ENCODE measurements at places on chromosomes 11 and 22.

- no peak for DNase-seq
Measured at GRCh38 chr11:665062-665703, 28.1 kb downstream of the DRD4 start.

DNA sequence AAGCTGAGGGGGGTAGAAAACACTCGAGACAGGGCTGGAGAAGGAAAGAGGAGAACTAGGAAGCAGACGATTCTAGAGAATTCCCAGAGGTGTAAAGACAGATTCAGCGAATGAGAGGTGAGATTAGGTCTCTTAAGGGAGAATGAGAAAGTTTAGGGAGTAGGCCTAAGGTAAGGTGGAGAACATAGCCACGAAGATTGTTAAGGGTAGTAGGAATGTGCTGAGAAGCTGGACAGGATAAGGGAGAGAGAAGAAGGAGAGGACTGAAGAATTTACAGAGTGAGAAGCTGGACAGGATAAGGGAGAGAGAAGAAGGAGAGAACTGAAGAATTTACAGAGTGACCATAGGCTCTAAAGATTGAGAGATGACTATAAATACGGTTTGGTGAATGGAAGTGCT, 908 bp downstream of the PPME1 start:
- DNase-seq = no peak

- DNase-seq = no peak
Measured at GRCh38 chr11:293271-293851, 4.4 kb downstream of the PGGHG start.

GRCh38 chr11:11789735-11790369, 51.9 kb upstream of the USP47 start:
- peak; percentile 10 for DNase-seq

- no peak for DNase-seq
Measured at GRCh38 chr11:105224482-105225253, 85.1 kb upstream of the CARD18 start.

GRCh38 chr11:7994581-7995278, 7.6 kb downstream of the EIF3F start:
- no peak for DNase-seq

DNA sequence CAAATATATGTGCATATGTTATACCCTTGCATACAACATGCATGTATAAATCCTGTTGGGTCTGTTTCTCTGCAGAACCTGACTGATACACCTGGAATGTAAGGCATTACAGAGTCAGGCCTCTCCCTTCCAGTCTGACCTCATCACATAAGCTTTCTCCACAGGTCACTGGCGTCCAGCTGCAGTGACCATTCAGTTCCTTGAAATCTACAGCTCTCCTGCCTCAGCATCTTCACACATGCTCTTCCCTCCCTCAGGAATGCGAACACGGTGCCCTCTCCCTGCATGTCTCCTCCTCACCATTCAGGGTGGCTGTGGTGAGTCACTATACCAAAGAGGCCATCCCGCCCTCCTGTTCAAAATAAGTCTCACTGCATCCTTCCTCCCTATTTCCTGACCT, 657.8 kb upstream of the B3GAT1 start:
- no peak for DNase-seq

DNA sequence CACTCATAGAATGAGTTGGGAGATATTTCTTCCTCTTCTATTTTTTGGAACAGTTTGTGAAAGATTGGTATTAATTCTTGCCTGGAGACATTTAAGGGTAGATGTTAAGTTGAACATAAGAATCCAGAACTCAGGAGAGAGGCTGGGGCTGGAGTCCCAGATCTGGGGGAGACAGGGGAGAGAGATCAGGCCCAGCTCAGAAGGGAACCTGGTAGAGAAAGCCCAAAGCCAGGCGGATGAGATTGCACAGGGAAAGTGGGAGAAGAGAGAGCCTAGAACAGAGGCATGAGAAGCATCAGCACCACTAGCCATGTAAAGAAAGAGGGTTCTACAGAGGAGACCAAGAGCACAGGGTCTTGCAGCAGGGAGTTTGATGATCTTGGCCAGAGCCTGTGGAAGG, 13.0 kb upstream of the GNAZ start:
- no peak for DNase-seq

GRCh38 chr11:36073411-36074203, 129.7 kb downstream of the LDLRAD3 start:
- no peak for DNase-seq

GRCh38 chr11:122342089-122342744, 226.2 kb upstream of the BLID start:
- no peak for DNase-seq

GRCh38 chr11:14417617-14418374, 58.8 kb upstream of the RRAS2 start:
- DNase-seq = no peak

DNA sequence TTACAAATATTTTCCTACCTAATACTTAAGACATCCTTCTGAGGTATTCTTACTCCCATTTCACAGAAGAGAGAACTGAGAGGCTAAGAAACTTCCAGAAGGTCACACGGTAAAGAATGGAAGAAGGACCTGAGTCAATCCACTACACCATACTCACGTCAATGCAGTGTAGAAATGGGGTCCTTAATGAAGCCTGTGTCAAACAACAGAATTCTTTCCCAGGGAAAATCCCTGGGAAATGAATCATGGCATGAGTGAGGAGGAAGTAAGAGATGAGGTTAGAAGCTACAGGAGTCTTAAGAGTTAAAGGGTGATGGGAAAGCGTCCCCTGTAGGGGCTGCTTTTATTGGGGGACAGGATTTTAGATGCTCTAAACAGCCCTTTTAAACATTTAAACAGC, 147.9 kb downstream of the C11orf91 start:
- no peak for DNase-seq

GRCh38 chr11:125621995-125622394, 3.0 kb upstream of the CHEK1 start:
- no peak for DNase-seq

DNA sequence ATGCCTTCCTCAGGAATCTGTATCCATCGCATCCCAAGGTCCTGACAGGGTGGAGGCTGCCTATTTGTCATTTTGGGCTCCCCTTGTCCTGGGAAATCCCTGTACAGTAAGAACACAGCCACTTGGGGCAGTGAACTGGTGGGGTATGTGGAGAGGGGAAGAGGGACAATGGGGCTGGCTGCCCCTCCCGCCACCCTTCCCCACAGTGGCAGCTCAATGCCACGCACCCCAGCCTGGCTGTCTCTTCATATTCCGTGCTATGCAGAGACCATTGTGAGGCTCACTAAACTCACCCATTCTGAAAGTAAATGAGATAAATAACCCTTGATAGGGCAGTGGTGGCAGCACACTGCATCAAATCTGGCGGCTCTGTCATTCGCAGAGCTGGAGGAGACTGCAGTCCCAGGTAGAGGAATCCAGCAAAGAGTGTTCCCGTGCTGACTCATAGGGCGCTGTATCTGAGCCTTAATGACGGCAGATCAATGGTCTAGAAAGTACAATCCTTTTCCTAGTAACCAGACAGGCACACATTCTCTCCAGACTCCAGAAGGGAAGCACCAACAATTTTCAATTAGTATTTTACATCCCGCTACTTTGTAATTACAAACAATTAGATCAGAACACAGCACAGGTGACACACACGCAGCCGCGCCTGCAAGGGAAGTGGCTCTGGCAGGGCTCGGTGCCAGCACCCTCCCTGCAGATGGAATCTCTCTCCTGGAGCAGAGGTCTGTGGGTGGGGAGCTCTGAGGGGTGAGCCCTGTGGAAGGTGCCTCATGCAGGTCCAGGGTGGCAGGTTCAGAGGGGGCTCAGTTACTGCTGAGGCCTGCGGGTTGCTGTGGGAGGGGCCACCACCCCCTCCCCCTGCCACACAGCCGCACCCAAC, 167.9 kb upstream of the B3GAT1 start:
- DNase-seq = no peak
